ENCODE measurements at places on chromosomes 1 and 21. TPM values are rescaled to one million over a fixed set of nuclear protein-coding genes. Genes with fewer than 3 reads are reported as not detected.

DNA sequence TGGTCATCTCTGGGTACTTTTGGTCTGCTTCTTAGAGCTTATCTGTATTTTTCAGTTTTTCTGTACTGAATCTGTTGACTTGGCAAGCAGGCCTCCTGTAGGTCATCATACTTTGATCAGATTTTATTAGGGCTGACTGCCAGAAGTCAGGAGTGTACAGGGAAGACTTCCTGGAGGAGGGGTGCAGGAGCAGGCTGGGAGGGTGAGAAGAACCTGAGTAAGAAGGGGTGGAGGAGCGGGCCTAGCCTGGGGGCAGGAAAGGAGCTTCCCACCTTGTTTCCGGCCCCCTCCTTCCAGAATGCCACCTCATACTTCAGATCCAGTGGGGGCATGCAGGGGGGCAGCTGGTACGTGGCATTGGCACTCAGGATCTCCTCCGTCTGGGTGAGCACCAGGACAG lies 18.3 kb upstream of the IL22RA1 start:
- no peak for DNase-seq

Gene FGR
- total RNA-seq: 0.46 TPM

Gene AMY1C
- total RNA-seq: not detected

DNA sequence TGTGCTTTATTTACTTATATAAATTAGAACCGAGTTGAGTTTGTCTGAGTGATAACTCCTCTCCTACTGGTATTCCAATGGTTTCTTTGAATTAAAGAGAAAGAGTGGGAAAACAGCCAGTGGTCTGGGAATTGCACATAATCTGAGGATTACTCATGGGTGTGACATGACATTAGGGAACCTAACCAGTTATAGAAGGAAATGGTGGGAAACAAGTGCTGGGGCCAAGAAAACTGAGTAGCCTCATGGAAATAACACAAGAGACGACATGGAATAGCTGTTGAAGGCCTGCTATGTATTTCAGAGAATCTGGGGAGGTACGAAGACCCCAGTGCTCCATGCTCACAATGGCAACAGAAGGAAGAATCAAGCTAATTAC lies 41.8 kb upstream of the LRRC52 start:
- DNase-seq: no peak

- DNase-seq: no peak
Observed at GRCh38 chr1:225763716-225764548, 13.7 kb upstream of the SRP9 start.

Gene OR2L13
- total RNA-seq: not detected

Gene OR2AK2
- not detected for total RNA-seq

Gene DNAJC28
- 3.3 TPM for total RNA-seq

DNA sequence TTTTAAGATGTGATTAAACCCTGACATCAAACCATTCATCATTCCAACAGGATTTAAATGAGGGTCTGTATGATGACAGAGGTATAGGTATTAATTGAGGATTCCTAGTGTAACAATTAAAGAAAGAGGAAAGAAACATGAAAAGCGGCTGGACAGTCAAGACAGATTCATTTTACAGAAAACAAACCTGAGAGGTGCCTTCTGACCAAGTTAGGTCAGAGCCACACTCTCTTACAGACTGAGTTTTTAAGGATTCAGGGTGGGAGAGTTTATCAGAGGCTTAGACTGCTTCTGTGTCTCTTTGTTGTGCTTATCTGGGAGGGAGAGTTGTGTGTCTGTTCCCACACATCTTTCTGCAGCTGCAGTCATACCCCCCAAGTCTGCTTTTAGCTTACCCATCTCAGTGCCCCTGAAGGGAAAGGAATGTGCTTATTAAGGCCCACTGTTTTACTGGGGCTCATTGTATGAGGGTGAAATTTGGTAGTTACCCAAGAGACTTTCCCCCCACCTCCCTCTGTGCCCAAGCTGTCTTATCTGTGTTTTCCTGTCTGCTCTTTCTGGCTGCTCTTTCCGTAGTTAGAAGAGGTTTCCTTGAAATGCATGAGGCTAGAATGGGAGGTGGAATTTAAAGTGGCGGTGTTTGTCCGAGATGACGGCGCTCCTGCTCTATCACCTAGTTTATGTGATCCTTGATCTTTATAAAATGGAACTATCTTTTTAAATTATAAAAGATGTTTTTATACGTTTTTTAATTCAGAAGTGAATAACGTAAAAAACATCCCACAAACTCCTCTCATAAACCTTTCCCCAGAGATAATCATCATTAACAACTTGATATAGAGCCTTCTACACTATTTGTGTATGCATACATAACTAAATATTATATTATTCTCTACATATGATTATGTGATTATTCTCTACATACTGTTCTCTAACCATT lies 96.0 kb upstream of the TNFSF4 start:
- DNase-seq: no peak

- DNase-seq: no peak
Observed at GRCh38 chr1:183303901-183304300, 114.3 kb downstream of the NMNAT2 start.

Gene FAM151A
- not detected for total RNA-seq

- DNase-seq: no peak
Observed at GRCh38 chr1:58765441-58765840, 18.4 kb downstream of the JUN start.

- DNase-seq: no peak
Observed at GRCh38 chr1:172932981-172933380, 117.8 kb downstream of the TNFSF18 start.

Gene PGLYRP3
- total RNA-seq: 1.1 TPM

DNA sequence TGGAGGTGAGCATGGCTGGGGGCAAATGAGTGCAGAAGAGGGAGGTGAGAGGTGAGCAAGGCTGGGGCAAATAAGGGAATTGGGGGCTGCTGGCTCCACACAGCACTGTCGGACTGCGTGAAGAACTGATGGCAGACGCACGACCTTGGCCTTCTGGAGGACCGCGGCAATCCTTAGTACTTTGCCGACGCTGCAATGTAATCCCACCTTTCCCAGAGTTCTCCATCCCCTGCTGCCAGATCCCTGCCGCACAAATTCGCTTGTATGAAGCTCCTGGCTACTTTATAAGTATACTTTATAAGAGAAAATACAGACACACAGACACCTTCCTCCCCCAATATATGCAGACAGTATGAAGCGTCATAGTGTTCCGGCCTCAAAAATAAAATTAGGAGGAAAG lies 472.4 kb downstream of the SMYD3 start:
- no peak for DNase-seq

Gene LRRC39
- total RNA-seq: 0.64 TPM

DNA sequence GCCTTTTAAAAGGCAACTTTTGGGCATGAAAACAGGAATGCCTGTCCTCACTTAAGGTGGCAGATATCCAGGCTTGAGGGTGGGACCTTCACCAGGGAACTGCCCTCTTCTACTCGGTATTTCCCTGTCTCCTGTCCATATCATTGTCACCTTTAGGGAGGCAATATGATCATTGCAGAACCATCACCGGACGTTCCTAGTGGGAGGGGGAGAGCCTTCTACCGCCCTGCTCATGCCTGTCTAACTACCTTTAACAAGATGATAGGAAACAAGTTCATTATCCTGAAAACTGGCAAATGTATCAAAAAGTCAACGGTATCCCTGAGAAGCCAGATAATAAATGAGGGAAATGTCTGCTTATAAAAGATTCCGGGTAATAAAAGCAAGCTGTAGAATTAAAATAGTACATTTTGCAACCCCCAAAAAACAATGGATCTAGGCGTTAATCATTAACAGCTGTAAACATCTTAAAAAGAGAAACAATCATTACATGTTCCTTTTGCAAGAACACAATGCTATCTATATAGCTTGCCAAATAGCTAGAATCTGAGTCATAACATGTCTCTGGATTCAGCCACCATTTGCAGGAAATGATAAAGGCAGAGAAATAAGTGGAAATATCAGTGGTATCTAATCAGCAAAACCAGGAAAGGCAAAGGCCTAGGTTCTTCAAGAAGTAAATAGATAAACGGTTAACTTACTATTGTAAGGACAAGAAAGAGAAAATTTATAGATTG lies 852.9 kb upstream of the ADGRL4 start:
- DNase-seq: no peak

DNA sequence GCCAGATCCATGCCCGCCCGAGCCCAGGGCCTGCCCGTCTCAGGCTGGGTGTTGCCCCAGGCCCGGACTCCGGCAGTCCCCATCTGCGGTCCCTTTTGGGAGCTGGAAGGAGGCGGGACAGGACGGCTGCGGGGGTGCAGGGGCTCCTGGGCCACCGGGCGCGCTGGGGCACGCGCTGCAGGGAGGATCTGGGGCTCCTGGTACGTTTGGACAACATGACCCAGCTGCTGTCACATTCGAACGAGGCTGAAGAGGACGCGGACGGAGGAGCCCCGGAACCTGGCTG lies 6.6 kb upstream of the CALML6 start:
- DNase-seq: no peak

DNA sequence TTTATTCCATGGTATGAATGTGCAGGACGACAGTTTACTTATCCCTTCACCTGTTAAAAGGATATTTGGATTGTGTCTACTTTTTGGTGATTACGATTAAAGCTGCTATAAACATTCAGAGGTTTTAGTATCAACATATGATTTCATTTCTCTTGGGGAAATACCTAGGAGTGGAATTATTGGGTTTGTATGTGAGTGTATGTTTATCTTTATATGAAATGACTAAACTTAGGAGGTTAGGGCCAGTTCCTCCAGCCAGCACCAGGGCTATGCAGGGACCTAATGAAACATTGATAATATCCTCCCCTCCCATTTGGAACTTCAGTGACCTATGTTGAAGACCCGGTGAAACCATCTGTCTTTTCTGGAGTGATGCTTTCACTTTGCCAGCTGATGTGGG lies 13.8 kb downstream of the TMEM51 start:
- no peak for DNase-seq

DNA sequence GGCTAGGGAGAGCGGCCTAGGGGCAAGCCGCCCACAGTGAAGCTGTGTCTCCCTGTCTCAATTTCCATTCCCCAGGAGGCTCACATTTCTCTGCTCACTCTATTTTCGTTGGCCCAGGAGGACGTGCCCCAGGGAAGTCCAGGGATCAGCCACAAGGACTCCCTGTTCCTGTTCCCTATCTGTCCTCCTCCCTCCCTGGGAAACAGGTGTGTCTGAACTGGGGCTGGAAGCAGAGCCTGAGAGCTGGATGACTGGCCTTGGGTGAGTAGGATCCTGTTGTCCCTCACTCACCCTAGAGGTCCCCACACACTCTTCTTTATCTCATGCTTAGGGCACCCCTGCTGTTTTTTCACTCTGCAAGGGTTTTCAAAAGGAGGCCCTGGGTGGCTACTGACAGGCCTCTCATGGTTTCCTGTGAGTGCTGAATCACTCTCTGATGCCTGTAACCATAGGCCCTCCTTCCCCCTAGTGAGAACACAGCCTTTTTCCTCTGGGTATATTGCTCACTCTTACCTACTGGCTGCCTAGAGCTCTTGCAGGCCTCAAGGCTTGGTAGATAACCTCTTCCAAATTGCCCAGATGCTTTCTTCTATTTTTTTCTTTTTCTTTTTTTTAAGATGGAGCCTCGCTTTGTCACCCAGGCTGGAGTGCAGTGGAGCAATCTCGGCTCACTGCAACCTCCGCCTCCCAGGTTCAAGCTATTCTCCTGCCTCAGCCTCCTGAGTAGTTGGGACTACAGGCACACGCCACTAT lies 3.3 kb upstream of the UTP11 start:
- no peak for DNase-seq

DNA sequence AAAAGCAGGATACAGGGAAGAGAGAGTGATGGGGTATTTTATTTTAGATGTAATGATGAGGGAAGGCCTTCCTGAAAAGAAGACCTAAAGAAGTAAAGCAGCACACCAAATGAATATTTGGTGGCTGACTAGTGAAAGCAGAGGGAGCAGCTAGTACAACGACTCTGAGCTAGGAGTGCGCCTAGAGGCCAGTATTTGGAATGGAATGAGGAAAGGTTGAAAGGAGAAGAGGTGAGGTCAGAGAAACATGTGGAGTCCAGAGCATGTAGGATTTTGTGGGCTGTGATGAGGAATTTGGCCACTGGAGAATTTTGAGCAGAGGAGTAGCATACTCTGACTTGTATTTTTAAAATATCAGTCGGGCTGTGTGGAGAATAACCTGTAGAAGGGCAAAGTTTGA lies 11.8 kb upstream of the RPL5 start:
- DNase-seq: no peak

- DNase-seq: no peak
Observed at GRCh38 chr1:210645582-210646257, 317.0 kb downstream of the HHAT start.

Gene CHI3L1
- total RNA-seq: 0.21 TPM

Gene PNRC2
- total RNA-seq: 113 TPM

Gene ZNF644
- total RNA-seq: 67.1 TPM

- DNase-seq: no peak
Observed at GRCh38 chr1:227437495-227438008, 119.3 kb upstream of the CDC42BPA start.

DNA sequence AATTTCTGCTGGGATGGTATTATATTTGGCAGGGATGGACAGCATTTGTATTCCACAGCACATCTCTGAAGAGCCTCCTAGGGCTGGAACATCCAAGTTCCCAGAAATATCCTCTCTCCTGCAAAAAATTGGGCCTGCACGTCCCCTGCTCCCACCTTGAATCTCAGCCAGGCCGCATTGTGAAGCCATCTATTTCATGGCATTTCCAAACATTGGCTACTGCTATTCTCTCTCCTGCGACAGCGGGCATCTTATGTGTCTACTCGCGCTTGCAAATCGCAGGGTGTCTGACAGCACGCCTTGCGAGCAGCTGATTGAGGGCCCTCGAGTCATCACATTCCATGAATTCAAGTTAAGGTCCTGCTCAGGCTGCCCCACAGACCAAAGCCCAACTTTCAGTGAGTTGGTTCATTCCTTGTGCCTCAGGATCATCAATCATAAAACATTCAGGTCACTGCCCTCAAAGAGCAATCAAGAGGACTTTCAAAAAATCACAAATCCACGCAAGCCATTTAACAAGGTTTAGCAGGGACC lies 15.8 kb downstream of the RGS8 start:
- no peak for DNase-seq

DNA sequence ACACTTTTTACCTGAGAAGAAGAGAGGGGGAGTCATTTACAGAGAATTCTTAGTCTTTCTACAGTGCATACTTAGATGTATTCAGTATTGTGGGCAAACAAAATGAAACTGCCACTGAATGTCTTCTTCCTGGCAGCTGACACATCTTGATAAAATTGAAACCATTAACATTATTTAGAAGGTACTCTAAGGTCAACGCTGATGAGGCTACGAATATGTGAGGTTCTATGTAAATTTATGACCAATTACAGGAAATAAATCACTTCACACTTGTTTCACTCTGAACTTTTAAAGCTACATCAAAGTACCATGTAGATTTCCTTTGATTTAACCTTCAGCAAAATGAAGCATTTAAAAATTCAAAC lies 51.3 kb upstream of the GFI1 start:
- no peak for DNase-seq

GRCh38 chr1:84635429-84635828 lies 54.8 kb downstream of the SSX2IP start:
- DNase-seq: no peak

DNA sequence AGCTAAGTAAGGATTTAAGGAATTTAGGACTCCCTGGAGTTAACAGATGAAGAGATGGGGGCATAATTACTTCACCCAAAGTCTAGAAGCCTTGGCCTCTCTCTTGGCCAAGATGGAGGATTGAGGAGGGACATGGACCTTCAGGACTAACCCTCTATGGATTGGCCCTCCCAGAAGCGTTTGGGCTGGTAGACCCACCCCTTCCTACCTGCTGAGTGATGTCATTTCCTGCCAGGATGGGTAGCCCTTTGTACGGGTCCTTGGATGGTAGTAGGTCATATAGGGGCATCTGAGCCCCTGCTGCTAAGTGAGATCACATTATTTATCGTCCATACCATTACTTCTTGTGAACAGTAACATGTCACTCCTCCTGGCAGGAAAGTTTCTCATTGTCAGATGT lies 17.7 kb downstream of the LURAP1 start:
- DNase-seq: no peak

- no peak for DNase-seq
Observed at GRCh38 chr1:58437623-58438022, 108.9 kb downstream of the OMA1 start.
